Activated T-helper 17 cell treated with anti-CD3 and anti-CD28 coated beads, Interleukin-2, amount 50 U/mL, for 72 hours (primary cell): ENCODE measurements at places on chromosomes 6 and 20. TPM values are rescaled to one million over a fixed set of nuclear protein-coding genes. Genes with fewer than 3 reads are reported as not detected.

DNA sequence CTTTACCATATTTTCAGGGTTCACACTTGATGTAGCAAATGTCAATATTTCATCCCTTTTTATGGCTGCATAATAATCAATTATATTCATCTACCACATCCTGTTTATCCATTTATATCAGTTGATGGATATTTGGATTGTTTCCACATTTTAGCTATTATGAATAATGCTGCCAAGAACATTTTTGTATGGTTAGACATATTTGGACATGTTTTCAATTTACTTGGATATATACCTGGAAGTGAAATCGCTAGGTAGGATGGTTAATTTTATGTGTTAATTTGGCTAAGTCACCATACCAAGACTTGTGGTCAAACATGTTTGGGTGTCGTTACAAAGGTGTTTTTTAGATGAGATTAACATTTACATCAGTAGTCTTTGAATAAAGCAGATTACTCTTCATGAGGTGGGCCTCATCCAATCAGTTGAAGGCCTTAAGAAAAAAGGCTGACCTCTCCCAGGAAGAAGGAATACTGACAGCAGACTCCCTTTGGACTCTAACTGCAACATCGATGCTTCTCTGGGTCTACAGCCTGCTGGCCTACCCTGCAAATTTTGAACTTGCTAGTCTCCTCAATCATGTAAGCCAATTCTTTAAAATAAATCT is 196.5 kb downstream of the BACH2 start:
- no peak for ATAC-seq

- ATAC-seq, result peak; percentile 41
Observed at GRCh38 chr6:28982476-28983266, 22.4 kb downstream of the ZNF311 start.

DNA sequence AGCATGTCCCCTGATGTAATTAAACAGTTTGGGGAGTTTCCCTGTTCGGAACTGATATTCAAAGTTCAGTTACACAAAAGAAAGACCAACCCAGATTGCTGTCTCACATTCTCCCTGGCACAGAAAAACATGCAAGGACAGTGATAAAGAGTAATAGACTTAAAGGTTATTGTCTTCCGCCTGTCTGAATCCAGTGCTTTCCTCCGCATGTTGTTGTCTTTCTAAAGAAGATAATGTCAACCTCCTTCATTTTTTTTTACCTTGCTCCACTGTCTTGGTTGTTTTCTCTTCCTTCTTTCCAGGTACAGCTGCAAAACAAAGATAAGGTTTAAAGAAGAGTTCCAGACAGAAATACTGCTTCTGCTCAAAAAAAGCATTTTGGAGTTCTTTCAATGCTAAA is 284.5 kb downstream of the TRDN start:
- no peak for ATAC-seq

Gene BTNL2
- total RNA-seq, result not detected

DNA sequence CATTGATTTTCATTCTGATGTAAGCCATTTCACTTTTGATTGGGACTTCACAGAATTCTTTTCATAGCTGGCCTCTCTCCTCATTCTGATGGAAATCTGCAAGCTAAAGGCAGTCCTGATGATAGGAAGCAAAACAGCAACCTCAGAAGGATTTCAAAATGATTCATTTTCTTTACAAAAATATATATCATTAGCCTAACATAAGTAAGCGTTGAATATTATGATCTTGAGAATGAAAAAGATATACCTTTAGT is 143.1 kb upstream of the GJE1 start:
- no peak for ATAC-seq

- ATAC-seq, result no peak
Observed at GRCh38 chr6:159130846-159131245, 38.4 kb upstream of the FNDC1 start.

- no peak for ATAC-seq
Observed at GRCh38 chr6:144847916-144848315, 562.8 kb downstream of the UTRN start.
